T-helper 9 cell (primary cell): ENCODE measurements at places on chromosomes 2 and 18.

DNA sequence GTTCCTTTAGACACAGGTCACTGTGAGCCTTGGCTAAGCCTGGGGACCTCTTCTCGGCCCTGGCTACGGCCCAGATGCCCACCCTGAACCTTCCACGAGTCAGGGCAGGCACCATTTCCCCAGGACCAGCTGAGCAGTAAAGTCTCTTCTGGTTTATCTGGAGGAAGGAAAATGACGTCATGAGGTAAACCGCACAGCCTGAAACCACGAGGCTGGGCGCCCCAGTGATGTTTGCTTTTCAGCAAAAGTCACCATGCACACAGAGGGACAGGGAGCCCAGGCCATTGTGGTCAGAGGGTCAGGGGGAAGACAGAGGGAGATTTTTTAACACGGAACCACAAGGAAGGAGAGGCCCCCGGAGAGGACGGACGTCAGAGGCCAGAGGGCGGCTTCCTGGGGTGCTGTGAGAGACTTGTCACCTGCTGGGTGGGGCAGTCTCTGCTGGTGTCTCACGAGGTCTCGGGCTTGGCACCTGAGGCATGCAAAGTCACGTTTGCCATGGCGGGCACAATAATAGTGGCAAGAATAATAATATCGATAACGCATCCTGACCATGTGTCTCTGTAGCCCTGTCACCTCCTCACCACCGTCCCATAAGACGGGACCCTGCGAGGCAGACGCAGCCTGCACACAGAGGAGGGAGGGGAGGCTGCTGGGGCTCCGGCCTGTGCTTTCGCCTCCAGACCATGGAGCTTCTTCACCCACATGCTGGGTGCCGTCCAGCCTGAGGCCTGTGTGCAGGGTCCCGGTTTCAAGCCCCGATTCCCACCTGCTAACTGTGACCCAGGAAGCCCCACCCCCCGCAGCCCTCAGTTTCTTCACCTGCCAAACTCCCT lies 33.2 kb upstream of the FOSL2 start:
- DNase-seq: peak; percentile 73

GRCh38 chr2:180368881-180369280 lies 361.8 kb upstream of the CWC22 start:
- DNase-seq: no peak

- DNase-seq: no peak
Measured at GRCh38 chr2:186325827-186326535, 160.1 kb upstream of the ZC3H15 start.

- no peak for DNase-seq
Measured at GRCh38 chr2:83069724-83070123, 1389.4 kb downstream of the SUCLG1 start.

GRCh38 chr2:108615480-108616090 lies 81.3 kb downstream of the LIMS1 start:
- no peak for DNase-seq

DNA sequence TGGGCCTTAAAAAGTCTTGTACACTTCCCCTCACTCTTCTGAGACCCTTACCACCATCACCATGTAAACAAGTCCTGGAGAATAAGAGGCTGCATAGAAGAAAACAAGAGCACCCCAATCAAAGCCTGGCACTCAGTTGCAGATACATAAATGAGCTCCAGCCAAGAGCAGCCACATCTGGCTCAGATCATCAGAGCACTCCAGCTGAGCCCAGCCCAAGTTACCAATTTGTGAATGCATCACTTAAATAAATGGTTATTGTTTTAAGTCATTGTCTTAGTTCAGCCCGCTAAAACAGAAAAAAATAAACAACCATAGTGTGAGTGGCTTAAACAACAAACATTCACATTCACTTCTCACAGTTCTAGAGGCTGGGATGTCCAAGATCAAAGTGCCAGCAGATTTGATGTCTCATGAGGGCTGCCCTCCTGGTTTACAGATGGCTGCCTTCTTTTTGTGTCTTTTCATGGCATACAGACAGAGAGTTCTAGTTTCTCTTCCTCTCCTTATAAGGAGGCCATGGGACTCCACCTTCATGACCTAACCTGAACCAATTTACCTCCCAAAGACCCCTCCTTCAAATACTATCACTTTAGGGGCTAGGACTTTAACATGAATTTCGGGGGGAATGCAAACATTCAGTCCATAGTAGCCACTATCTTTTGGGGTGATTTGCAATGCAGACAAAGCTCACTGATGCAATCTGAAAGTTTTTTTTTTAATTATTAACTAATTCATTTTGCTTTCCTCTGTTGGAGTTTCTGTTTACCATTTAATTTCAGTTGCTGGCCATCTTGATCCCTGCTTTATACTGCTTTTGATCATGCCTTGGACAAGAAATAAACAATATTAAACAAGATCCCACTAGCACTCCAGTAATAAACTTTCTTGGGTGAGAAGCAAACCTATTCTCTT lies 187.5 kb upstream of the ACVR2A start:
- no peak for DNase-seq

GRCh38 chr2:106516436-106516835 lies 29.3 kb downstream of the CD8B2 start:
- no peak for DNase-seq

- no peak for DNase-seq
Measured at GRCh38 chr2:58749041-58749440, 507.9 kb upstream of the FANCL start.

- DNase-seq: no peak
Measured at GRCh38 chr2:150259746-150260145, 227.7 kb downstream of the RND3 start.

DNA sequence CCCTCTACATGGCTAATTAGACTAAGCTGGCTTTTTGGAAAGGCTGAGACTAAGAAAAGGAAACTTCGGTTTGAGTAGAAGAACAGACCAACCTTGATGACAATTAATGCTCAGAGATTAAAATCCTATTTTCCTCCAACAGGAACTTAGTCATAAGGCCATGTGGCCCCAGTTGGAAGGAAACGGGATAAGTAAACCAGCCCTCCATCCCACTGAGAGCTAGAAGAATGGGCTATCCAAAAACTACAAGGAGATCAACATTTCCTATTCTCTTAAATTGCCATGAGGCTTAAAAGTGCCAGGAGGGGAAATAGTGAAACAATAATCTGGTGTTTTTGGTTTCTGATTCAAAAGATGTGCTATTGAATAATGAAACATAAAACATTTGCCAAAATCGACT lies 216.6 kb downstream of the PAX3 start:
- no peak for DNase-seq

DNA sequence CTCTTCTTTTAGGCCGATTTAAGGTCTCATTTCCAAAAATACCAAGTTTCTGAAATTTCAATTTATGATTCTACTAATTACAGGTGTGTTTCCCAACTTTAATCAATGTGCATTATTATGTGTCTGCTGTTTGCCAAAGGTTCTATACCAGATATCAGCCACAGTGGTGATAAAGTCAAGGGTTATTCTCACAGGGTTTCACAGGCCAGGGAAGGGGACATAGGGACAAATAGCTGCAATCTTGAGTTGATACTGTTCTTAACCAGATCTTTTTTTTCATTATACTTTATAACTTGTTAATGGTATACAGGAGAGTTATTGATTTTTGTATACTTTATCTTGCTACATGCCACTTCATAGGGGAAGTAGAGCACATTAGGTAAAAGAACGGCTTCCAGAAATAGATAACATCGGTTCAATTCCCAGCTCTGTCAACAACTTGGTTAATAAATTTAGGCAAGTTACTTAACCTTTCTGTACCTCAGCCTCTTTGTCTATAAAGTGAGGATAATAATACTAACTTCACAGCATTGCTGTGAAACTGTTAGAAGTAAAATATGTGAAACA lies 28.9 kb downstream of the RBM44 start:
- no peak for DNase-seq

GRCh38 chr2:20023688-20024087 lies 11.2 kb upstream of the MATN3 start:
- no peak for DNase-seq

DNA sequence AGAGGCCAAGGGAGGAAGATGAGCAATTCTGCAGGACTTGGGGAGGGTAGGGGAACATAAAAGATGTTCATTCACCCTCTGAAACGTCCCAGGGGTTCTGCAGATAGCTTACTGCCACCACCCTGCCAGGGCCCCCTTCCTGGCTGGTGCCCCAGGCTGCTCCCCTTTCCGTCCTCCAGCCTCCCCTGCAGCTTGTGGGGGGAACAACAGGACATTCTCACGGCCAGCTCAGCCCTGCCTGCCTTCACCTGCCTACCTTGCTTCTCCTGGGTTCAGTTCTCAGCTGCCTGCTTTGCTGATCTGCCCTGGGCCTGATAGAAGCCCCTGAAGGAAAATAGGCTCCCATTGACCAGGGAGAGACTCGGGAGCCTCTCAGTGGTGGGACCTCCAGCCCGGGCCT lies 251.1 kb downstream of the CELF4 start:
- no peak for DNase-seq

DNA sequence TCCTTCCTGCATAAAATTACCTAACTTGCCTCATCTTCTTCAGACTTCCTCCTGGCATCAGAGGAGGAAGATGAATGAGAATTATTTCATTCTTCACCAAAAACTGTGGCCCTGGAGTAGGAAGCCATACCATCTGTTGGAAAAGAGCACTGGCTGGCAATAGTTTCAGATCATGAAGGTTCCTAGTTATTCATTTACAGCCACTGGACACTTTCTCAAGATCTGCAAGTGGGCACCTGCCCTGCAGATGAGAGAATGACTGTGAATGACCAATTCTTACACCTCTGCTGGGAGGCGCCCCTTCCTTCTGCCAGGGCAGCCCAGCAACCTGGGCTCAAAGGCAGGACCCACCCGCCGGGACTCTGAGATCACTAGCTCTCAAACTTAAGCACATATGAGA lies 13.0 kb downstream of the DIPK1C start:
- no peak for DNase-seq

GRCh38 chr2:3356799-3357198 lies 20.8 kb downstream of the EIPR1 start:
- no peak for DNase-seq

- DNase-seq: no peak
Measured at GRCh38 chr2:73072129-73072395, 550 bp upstream of the SFXN5 start.

GRCh38 chr2:63755965-63756364 lies 85.7 kb upstream of the UGP2 start:
- no peak for DNase-seq

- DNase-seq: no peak
Measured at GRCh38 chr18:54149078-54149697, 75.3 kb downstream of the MBD2 start.

DNA sequence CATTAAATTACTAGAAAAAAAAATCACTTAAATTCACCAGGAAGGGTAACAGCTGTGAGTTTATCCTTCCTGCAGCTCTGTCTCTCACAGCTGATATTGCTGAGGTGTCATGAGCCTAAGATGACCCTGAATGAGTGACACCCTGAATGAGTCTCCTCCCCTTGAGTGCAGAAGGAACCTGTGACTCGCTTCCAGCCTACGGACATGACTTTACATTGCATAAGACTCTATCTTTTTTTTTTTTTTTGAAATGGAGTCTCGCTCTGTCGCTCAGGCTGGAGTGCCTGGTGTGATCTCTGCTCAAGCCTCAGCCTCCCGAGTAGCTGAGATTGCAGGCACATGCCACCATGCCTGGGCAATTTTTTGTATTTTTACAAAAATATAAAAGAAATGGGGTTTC lies 14.1 kb downstream of the MRO start:
- no peak for DNase-seq

GRCh38 chr2:161130354-161130753 lies 29.9 kb upstream of the TANK start:
- no peak for DNase-seq

DNA sequence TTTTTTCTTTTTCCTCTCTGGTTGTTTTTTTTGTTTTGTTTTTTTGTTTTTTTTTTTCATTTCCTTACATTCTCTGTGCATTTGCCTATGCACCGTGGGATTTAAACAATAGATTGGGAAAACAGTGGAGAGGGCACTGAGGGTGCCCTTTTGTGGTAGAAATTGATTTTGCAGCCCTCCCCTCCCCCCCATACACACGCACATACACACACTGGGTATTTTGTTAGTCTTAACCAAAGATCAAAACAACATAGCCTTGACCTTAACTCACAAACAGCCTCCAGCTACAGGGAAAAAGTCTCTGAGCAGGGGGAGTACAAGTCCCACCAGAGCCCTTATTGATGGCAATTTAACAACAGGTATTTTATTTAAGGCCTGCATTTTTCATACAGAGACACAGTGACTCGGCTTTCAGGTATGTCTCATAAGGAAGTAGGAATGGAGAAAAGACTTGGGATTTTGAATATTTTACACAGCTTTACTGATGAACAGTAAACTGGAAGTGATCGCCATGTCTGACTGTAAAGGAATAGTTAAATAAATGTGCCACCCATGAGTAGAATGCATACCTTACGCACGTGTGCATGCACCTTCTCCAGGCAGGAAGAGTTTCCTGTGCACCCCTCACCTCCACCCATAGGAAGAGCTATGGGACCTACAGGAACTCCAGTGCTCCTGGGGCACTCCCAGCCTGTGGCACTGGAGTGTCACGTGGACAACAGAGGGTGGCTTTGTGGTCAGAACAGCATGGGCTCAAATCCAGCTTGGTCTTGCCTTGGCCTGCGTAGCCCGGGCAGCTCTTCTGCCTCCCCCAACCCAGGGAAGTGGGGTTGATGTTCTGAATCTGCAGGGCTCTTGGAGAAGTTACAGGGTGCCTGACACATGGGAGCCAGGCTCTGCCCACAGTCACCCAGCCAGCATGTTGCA lies 266.4 kb downstream of the ANAPC1 start:
- DNase-seq: no peak

- DNase-seq: no peak
Measured at GRCh38 chr2:45862843-45863242, 211.4 kb downstream of the PRKCE start.

- no peak for DNase-seq
Measured at GRCh38 chr2:26670171-26670570, 22.4 kb upstream of the KCNK3 start.

GRCh38 chr18:13316063-13316462 lies 97.5 kb downstream of the LDLRAD4 start:
- no peak for DNase-seq

- no peak for DNase-seq
Measured at GRCh38 chr2:65724336-65724735, 291.9 kb upstream of the SPRED2 start.

GRCh38 chr2:241129086-241129871 lies 20.0 kb downstream of the PASK start:
- no peak for DNase-seq

GRCh38 chr2:171225302-171225980 lies 64.7 kb upstream of the TLK1 start:
- no peak for DNase-seq

GRCh38 chr18:30405038-30405437 lies 637.5 kb downstream of the DSC3 start:
- DNase-seq: no peak

- DNase-seq: no peak
Measured at GRCh38 chr2:46525522-46526155, 46.3 kb downstream of the TMEM247 start.
